Putamen (tissue), 1 donor: ENCODE measurements at places on chromosomes 7 and 10.

DNA sequence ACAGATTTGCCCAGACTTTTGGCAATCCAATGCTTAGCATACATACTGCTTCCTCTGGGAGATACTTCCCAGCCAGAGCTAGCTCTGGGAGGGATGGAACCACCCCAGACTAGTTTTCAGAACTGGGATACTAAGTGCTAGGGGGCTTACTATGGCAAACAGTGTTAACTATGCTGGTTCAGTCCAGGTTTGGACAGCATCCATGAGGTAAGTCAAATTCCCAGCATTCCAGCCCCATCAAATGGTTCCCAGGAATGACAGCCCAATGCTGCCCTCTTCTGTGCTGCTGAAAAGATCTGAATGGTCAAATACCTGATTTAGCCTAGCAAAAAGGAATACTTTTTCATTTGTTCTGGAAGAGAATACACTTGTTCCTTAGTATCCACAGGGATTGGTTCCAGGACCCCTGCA lies 141.7 kb upstream of the CCDC6 start:
- DNase-seq = no peak

DNA sequence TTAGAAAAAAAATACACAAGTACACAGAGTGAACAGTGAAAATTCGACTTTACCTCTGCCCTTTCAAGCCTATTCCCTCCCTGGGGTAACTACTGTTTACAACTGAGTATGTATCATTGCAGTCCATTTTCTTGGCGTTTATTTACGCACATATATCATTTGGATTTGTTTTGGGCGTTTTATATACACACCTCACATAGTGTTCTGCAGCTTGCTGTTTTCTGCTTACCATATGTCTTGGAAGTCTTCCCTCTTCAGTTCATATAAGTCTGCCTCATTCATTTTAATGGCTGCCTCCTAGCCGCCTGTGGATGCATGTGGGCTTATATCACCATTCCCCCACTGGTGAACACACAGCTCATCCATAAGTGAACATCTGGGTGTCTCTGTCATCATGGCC lies 41.6 kb upstream of the COL13A1 start:
- DNase-seq = no peak

DNA sequence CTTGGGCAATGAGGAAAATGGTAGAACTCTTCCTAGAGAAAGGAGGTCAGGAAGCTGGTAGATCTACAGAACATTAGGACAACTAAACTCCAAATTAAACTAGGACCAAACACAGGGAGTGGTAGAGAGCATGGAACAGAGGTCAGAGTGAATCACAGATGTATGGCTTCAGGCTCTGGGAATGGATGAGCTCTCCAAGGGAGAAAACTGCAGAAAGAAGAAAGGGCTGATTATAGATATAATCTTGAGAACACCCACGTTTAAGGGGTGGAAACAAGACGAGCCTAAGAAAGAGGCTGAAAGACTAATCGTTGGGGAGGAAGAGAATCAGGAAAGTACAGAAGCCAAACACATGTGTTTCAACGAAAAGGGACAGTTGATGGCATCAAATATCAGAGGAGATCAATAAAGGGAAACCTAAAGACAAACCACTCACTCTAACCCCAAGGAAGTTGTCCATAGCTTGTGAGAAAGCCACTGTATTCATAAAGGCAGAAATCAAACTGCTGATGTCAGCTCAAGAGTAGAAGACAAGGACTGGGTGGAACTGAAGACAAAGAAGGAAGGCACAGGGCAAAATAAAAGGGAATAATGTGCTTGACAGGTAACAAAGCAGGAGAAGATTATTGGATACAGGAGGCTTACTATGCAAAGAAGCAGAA lies 41.4 kb downstream of the NUDCD3 start:
- DNase-seq = no peak

GRCh38 chr7:24922099-24922773 lies 57.7 kb downstream of the OSBPL3 start:
- DNase-seq = no peak

- no peak for DNase-seq
These were observed 196.4 kb upstream of the ZNF32 start for GRCh38 chr10:43845121-43845520.

DNA sequence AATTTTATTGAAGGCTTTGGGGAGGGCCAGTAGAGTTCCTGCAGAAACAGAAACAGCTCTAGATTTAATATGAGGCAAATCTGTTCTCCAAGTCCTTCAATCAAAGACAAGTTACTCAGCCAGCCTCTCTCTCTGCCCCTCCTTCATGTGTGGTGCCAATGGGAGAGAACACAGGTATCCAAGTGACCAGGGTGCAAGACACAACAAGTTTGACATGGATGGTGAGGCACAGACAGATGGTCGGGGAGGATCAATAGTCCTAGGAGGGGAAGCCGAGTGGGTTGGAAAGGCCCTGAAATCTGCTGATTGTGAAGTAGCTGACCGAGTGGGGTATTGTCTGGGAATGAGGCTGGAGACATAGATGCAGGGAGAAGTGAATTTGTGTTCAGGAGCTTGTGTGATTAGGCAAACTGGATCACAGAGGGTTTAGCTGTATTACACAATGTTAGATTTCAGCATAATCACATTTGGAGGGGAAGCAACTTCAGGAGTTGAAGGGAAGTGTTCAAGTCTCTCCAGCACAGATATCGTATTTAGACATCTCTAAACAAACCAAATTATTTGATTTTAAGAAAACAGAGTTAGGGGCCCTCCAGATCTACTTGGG lies 1.5 kb downstream of the GIMAP1 start:
- no peak for DNase-seq

DNA sequence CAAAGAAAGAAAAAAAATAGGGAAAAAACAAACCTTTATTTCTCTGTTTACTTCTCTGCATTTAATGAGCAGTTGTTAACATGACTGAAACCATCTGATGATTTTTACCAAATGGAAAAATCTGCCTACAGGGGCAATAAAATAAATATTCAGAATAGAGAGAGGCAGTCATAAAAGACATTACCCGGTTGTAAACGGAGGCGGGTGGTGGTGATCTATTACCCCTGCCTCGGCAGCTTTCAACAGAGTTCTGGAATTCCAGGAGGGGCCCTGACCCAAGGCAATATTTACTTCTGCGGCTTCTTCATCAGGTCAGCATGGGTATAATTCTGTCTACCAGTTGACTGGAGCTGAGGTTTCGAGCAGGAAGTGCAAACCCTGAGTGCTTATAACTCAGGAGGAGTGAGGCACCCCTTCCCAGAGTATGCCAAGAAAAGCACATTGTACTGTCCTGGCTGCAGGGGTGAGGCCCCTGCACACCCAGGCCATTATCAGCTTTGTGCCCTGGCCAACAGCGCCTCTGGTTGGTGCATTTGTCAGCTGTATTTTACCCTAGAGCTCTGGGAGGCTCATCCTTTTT lies 8.2 kb upstream of the CXCL12 start:
- no peak for DNase-seq

- DNase-seq = no peak
These were observed 48.3 kb upstream of the OCM2 start for GRCh38 chr7:98038321-98038720.
